SIG-M5 (cell line): ENCODE measurements at places on chromosomes 7 and 10.

- no peak for DNase-seq
Measured at GRCh38 chr10:60853107-60853506, 74.8 kb downstream of the CDK1 start.

DNA sequence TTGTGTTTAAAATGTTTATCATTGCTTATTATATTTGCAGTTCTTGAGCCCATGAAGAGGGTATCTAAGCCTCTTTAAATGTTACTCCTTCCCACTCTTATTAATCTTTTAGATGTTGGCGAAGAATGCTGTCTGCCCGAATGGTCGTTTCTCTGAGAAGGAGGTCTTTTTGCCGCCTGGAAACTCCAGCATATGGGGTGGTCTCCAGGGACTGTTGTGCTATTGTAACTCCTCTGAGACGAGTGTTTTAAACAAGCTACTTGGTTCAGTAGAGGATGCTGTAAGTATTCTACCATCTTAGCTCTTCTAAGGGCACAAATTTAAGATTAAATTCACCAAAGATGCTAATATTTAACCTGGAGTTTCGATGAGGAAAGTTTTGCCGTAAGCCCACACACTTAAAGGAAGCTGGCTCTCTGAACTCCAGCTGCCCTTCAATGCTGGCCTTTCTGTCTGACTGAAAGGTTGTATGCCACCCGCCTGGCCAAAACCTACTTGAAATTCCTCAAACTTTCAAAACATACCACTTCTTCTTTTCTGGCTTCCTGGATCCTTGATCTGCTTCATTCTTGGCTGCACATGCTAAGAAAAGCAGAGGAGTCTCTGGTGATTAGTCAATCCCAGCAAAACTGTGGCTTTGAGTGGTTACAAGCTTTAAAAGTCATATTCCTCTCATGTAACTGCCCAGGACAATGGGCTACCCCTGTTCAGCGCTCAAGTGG lies 74.7 kb downstream of the ABCA13 start:
- DNase-seq = no peak

GRCh38 chr10:50624413-50624865 lies 683 bp upstream of the SGMS1 start:
- DNase-seq = peak; percentile 2

GRCh38 chr10:43437141-43437870 lies 395 bp downstream of the ZNF487 start:
- DNase-seq = no peak

DNA sequence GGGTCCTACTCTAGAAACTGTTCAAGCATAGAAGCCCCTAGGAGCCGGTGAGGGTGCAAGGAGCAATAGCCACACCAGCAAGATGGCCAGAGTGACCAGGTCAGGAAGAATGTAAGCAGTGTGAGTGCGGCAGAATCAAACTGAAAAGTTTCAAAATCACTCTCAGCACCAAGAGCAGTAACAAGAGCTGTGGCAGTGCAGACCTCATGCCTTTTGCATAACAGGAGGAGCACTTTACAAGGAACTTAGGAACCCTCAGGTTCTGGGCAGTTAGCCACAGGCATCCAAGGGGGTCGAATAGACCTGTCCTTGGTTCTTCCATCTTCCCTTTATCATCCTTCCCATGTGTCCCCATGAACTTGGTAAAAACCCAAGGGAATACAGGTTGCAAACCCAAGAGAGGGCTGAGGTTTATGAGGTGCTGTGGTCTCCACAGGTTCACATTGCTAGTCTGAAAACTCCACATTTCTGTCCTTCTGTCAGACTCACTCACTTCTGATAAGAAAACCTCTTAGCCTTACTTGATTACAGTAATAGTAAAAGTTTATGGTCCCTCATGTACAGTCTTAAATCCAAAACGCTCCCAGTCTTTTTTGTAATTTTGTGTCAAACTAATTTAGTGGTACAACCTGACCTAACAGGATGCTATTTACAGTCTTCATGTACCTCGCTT lies 78.4 kb downstream of the PON1 start:
- no peak for DNase-seq

DNA sequence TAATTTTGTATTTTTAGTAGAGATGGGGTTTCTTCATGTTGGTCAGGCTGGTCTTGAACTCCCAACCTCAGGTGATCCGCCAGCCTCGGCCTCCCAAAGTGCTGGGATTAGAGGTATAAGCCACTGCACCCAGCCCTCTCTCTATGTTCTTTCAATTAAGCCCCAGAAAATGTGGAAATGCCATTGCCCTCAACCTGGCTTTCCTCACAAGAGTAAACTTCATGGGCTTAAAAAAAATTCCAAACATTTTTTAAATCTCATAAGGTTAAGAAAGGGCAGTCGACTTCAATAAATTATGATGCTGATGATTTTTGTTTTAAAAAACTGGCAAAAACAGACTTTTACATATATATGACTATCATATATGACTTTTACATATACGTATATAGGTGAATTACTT lies 107.6 kb downstream of the TES start:
- DNase-seq = no peak

- no peak for DNase-seq
Measured at GRCh38 chr7:157622000-157622399, 285.2 kb downstream of the DNAJB6 start.

DNA sequence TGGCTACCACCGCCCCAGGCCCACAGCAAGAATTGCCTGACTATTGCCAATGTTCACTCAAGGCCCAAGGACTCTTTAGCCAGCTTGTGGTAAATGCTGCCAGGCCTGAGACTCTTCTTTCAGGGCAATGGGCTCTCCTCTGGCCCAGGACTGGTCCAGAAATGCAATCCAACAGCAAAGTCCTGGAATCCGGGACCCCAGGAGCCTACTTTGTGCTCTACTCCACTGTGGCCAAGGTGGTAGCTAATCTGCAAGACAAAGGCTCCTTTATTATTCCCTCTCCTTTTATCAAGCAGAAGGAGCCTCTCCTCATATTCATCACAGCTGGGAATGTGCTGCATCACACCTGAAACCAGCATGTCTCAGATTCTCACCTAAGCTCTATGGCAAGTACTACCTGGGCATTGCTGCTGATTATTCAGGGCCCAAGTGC lies 107.6 kb upstream of the PRSS58 start:
- no peak for DNase-seq

- DNase-seq = no peak
Measured at GRCh38 chr10:37733822-37734221, 123.6 kb downstream of the ZNF248 start.

DNA sequence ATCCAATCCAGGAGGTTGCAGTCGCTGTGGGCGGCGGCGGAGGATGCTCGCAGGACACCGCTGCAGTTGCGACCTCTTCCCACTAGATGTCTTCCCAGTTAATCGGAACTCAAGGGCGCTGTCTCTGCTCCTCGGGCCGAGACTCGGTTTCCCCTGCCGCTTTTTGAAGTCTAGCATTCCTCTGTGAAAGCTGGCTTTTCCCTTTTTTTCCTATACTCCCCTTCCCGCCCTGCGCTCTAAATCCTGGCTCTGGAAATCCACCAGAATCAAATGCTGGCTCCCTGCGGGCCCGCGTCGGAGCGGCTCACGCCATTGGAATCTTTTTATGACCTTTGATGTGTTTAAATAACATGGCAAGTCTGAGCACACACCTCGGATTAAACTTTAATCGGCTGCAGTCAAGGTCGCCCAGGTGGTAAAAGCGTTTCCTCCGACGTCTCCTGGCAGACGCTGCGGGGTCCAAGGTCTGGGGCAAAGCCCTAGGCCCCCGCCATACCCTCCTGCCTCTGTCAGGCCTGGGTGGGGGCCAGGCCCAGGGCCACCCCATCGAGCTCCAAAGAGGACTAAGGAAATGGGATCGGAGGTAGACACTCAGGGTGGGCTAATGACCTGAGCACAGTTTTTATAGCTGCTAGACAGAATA lies 10.7 kb upstream of the HOXA13 start:
- DNase-seq = no peak

- no peak for DNase-seq
Measured at GRCh38 chr10:111175787-111176186, 99.0 kb downstream of the ADRA2A start.

DNA sequence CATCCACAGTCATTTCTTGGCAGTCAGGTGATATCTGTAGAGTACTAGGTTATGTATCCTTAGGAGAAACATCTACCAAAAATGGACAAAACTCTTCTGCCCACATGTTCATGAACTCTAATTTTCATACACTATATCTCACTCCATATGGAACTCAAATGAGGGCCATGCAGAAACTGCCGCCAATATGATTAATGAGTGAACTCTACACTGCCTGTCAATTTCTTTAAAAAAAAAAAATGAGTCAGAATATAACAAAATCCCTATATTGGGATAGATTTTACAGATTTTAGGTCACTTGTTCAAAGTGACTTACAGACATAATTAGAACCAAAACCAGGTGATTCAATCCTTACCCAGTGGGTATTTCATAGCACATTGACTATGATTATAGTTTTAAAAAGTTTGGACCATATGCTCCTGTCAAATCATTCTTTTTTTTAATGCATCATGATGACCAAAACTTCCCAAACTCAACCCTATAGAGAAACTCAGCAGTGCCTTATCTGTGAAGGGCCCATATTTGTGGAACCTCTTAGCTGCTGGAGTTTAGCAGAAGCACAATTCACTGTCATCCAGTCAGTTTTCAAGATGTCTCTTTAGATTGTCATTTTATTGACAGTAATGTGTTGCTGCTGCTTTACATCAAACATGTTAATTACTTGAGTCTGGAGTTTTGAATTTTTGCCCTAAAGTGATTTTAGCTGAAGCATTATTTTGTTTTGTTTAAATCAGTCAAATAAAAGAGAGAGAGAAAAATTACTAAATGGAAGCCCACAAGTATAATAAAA lies 11.1 kb downstream of the LRRN3 start:
- no peak for DNase-seq

GRCh38 chr7:132232406-132232805 lies 343.9 kb downstream of the PLXNA4 start:
- no peak for DNase-seq

DNA sequence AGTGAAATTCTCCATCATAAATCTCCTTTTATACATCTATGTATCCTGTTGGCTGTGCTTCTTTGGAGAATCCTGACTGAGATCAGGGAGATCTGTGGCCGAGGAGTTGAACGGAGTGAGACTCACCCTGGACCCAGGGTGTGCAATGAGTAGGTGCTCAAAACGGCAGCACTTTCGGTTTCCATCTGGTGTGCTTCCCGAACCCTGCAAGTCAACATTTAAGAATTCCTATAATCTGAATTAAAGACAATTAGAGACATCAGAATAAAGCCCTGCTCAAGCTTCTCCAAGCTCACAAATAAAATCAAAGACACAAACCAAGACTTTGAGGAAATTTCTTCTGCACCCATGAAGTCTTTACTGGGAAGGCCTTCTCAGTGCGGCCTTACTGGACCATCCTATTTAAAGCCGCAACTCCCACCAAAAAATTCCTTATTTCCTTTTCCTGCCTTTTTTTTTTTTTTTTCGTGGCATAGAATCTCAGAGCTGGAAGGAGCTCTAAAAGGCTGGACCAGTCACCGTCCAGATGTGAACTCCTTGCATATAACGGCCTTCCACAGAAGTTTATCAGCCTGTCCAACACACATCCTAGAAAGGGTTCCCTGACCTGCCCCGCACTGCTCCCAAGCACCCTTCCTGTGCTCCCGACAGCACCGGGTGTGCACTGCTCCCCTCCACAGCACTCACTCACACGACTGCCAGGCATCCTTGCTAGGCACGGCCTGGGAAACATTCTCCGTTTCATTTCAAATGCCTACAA lies 29.7 kb downstream of the GNA12 start:
- DNase-seq = no peak

DNA sequence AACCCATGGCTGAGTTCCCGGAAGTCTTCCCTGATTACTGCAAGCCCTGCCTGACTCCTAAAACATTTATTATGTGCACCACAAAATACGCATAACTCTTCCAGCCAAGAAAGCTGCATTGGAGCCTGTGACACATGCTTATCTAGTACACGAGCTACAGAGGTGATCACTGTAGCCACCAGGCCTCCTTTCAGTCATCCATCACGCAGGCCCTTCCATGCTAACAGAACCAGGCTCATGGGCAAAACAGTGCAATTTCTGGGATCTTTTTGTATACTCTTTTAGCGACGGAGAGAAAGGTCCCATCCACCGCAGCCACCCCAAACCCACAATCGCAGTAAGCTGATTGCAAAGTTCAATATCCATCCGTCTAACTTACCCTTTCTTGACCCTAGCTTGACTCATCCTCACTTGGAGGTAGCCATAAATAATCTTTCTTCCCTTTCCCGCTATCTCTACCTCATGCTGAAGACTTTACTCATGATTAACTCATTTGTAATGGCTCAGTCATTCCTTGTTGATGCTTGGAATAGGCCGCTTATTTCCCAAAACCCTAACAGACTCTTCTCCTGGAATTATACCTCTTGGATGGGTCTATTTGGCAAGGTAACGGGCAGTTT lies 1203.5 kb downstream of the TYW1 start:
- no peak for DNase-seq

GRCh38 chr7:48876087-48876486 lies 48.3 kb upstream of the CDC14C start:
- DNase-seq = no peak

GRCh38 chr10:119478111-119478802 lies 64.3 kb downstream of the RGS10 start:
- no peak for DNase-seq

DNA sequence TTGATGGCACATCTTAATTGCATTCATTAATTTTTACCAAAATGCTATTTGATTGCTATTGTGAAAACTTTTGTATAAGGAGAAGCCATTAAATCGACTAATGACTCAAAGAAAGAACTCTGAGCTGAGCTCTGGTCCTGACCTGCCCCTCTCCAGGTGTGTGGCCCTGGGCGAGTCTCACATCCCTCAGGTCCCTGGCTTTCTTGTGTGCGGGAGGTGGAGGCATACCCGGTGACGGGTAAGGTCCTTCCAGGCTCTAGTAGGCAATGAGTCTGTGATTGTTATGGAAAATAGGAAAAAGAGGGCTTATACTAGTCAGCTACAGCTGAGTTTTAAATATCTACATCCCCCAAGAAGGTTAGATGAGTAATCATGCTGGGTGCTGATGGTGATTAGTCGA lies 248.1 kb downstream of the GATA3 start:
- DNase-seq = no peak

DNA sequence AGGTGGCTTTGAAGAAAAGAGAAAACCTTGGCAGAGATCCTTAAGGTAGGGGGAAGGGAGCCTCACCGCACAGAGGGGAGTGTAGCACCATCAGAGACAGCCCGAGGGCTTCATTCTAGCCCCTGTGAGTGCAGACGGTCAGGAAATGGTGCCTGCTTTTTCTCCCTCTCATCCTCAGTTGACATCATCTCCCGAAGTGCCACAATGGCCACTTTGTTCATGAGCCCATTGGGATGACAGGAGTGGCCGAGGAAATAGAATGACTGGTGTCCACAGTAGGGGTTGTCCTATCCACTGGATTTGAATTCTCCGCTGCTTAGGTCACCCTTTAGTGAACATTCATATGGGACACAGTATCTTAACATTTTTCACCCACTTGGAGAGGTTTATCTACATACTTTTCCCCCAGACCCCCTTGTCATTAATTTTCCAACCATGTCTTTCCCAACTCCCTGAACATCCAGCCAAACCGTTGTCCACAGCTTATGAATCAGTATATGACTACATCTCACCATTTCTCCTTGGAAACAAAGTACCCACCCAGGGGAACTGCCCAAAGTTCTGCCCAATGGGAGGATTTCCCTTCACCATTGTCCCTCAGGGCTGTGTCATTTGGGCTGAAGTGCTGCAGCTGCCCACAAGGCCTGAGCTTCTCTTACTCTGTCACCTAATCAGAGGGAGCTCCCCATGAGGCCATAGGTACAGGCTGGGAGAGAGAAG lies 108.8 kb downstream of the ADCY1 start:
- DNase-seq = no peak
